Stimulated activated CD4-positive, alpha-beta T cell treated with anti-CD3 and anti-CD28 coated beads, TNF-alpha, amount 100 ng/mL, for 24 hours (primary cell): ENCODE measurements at places on chromosomes 5 and 9.

GRCh38 chr9:92590377-92590776 lies 54.6 kb upstream of the ECM2 start:
- DNase-seq = no peak

DNA sequence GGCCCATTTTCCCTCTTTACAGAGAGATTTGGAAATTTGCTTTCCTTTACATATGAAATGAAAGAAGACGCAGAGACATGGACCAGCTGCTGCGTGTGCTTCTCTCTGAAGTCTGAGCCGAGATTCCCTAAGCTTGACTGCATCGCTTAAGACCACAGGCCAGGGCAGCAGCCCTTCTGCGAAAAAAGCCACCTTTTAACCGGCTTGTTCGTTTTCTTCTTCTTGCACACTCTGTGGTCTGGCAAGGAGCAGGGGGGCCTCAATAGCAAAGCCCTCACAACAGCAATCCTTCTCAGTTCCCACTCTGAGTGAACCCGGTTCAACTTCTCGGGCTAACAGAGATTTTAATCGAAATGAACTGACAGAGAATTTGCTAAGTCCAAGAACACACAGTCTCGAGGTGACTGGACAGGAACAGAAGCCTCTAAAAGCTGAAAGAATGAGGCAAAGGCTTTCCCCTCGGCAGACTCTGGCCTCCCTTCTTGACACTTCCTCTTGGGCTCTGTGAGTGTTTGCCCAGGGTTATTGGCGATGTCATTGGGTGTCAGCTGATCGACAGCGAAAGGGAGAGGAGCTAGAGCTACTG lies 512.9 kb upstream of the KLF4 start:
- DNase-seq = no peak

DNA sequence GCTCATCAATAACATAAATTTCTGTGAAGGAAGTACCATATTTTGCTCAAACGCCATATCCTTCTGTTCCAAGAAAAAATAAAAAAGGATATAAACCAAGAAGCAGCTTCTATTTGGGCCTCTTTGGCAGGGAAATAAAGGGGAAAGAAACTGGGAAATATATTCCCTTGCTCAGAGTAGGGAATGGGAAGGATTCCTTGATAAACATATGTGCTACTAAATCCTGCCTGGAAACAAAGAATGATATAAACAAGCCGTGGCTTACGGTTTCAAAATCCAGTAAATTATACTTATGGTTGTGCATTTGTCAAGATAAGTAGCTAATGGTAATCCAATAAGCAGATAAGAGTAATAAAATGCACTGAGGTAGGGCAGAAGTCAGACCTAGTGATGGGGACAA lies 481.6 kb downstream of the NTRK2 start:
- DNase-seq = no peak

GRCh38 chr9:134783699-134784039 lies 96.9 kb upstream of the FCN2 start:
- no peak for DNase-seq

DNA sequence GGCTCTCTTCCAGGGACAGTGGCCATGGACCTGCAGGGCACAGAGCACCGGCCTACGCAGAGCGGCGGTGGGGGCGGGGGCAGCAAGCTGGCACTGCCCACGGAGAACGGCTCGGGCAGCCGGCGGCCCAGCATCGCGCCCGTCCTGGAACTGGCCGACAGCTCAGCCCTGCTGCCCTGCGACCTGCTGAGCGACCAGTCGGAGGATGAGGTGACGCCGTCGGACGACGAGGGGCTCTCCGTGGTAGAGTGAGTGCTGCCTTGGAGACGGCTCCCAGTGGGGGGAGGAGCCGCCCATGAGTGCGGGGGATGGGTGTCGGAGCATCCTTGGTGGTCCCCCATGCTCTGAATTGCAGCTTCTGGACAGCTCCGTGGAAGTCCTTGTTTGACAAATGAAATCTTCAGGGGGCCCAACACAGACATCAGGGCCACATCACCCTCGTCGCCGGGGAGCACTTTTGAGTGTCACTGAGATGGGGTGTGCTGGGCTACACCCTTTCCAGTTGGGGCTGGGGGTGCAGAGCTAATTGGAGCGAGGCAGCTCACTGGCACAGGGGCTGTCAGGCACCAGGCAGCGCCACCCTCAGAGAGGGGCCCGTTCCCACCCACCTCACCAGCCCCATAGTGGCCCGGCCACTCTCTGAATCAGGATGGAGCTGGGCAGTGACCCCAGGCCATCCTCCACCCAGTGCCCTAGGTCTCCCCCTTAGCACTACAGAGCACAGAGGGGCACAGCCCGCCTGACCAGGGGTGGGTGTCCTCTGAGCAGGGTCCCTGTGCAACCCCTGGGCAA lies 70.9 kb downstream of the KCNT1 start:
- DNase-seq = no peak

DNA sequence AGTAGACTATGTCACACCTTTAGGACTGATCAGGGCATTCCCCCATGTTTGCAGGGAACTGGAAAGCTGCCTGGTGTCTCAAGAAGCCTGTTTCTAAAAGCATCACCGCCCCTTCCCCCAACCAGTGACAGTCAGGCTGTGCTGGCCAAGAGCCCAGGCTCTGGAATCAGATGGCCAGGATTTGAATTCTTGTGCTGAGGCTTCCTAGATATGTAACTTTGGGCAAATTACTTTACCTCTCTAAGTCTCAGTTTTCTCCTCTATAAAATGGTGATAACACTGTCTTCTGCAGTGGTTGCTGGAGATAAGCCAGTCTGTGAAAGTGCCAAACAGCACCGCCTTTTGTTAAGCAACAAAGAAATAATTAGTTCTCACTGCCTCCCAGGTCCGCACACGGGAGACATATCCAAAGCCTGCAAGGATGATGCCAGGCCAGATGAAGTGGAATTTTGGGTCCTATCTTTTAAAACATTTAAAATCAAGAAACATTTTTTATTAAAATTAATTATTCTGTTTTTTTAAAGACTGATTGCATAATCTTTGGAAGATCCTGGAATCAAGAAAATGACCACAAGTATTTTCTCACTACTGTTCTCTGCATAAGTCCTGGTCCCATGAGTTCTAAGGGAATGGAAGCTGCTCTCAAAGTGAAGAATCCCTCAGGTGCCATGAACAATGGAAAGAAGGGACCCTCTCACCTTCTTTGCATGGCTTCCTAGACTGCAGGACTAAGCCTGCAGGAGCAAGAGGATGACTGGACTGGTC lies 13.9 kb downstream of the SLC31A2 start:
- no peak for DNase-seq

GRCh38 chr9:127102176-127102575 lies 20.3 kb downstream of the ANGPTL2 start:
- no peak for DNase-seq

- peak; percentile 7 for DNase-seq
These were observed 11.5 kb upstream of the TGFBR1 start for GRCh38 chr9:99093492-99093791.

DNA sequence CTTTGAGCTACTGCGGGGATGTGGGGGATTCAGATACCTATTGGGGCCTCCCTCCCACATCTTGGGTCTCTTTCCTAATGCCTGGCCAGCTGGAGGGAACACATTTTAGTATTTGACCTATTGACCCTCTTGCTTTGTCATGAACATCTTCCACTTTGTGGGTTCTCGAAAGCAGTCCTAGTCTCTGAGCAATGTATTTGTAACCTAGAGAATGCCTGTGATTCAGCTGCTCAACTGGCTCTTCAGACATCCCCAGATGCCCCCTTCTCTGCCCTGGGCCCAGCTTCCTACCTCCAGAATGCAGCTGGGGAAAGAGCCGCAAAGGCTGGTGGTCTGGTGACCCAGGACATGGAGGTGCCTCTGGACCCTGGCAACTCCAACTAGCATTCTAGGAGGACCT lies 32.2 kb downstream of the APTX start:
- no peak for DNase-seq
